ENCODE measurements at places on chromosomes 5 and 9.
A peak's percentile ranks its signal among the peaks of the same experiment; 100 is the strongest.

GRCh38 chr5:98917433-98917832, 11.4 kb downstream of the CHD1 start:
- no peak for DNase-seq

- DNase-seq, result no peak
Observed at GRCh38 chr5:128355961-128356360, 182.1 kb downstream of the FBN2 start.

DNA sequence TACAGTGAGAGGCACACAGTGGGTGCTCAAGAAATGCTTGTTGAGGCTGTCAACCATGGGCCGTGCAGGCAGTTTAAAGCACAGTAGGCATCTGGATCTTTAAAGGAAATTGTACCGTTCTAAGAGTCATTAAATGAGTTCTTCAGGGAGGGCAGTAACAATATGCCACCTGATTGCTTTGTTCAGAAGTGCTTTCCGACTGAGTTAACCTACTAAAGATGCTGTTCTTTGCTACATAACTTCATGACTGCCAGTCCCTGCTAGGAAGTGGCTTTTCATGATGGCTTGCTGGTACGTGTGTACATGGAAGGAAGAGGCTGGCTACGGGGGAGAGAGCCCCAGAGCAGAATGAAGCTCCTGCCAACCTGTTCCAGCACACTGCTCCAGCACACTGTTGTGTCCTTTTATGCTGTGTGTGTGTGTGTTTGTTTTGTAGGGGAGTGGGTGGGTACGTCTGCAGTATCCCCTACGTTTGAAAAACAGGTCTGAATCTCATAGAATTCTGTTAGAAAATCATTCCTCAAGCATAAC, 41.9 kb upstream of the PPP2R2B start:
- no peak for DNase-seq

- no peak for DNase-seq
Observed at GRCh38 chr5:142307146-142307890, 17.5 kb downstream of the SPRY4 start.

DNA sequence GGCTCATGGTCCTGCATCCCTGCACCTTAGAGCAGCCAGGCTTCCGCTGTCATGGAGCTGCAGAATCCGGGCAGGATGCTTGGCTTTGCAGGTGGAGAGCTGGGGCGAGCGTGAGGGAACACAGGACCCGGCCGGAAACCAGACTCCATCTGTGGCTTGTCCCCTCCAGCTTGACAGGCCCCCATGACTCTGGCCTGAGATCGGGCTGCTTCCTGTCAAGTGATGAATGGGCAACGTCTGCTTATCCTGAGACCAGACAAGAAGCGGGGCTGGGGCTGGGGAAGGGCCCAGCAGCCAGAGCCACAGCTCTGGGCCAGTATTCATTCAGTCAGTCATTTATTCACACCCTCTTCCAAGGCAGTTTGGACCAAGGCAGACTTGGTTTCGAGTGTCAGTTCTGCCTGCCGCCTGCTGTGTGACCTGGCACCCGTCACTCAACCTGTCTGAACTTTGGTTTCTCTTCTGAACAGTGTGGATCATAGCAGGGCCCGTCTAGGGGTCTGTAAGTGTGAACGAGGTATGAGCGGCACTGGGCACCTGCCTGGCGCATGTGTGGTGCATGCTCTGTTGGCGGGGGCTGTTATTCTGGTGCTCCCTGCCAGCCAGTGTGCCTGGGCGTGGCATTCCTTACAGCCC, 37.5 kb downstream of the NEK6 start:
- DNase-seq, result no peak

DNA sequence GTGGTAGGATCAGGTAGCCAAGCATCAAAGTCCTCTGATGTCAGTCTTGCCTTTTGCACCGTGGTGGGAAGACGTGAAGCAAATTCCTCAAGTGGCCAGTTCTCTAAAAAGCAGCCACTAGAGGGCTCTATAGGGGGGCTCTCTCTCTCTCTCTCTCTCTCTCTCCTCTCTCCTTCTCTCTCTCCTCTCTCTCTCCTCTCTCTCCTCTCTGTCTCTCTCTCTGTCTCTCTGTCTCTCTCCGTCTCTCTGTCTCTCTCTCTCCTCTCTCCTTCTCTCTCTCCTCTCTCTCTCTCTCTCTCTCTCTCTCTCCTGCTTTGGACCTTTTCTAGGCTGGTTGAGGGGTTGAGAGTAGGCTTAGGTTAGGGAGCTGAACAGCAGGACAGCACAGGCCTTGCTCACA, 13.9 kb upstream of the OSMR start:
- DNase-seq, result no peak

DNA sequence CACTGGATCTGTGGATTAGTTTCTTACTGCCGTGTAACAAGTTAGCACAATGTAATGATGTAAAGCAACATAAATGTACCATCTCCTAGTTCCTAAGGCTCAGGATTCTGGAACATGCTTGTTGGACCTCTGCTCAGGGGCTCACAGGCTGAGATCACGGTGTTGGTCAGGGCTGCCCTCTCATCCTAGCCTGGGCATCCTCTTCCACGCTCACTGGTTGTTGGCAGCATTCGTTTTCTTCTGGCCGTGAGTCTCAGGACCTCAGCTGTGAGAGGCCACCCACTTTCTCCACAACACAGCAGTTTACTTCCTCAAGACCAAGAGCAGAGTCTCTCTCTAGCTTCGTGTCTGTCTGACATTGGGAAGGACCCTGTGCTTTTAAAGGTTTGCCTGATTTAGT, 17.3 kb downstream of the RASGEF1C start:
- no peak for DNase-seq

DNA sequence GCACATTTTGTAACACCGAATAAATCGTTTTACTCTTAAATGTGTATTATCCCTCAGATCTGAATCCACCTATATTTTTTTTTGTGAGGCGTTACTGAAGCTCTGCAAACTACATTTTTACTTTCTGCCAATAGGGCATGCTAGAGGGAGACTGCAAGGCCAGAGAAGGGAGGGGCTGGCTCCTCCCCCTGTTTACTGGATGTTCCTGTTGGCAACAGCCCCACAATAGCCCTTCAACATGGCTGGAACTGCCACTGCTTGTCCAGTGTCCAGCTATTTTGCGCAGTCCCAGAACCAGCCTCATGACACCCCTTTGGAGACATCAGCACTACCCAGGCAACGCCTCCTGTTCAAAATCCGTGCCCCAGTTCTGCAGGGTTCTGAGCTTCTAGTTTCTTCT, 85.4 kb upstream of the MIER3 start:
- DNase-seq, result no peak

DNA sequence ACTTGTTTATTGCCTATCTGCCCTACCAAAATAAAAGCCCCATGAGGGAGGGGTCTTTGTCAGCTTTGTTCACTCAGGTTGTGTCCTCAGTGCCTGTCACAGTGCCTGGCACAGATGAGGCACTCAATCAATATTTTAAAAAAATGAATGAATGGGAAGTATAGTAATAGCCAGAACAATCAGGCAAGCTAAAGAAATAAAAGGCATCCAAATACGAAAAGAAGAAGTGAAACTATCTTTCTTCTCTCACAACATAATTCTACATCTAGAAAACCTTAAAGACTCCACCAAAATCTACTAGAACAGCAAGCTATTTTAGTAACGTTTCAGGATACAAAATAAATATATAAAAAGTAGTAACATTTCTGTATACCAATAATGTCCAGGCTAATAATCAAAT, 37.8 kb upstream of the C5orf63 start:
- DNase-seq, result no peak

DNA sequence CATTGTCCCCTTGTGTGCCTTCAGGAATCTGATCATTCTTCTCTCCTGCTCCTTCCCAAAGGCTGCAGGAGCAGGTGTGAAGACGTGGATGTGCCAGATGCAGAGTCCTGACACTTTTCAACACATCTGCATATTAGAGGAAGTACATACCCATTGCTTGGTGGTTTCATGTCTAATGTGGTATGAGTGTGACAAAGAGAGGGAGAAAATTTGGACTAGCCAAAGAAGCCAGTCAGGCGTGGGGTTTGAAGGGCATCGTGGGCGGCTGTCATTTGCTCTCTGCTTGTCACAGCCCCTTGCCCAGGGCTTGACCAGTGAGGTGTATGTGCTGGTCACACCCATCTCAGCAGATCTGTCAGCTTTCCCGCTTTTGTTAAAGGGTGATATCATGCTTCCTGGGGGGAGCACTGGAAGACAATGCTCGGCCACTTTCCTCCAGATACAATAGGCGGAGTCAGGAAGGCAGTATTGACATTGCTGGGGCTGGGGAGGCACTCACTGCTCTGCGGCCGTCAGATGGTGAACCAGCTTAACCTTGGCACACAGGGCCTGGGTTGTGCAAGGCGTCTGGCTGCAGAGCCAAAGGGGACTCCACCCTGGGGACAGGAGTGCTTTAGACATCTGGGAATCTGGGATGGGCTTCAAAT, 8.6 kb downstream of the TEK start:
- DNase-seq, result no peak

GRCh38 chr9:27365707-27366376, 68.9 kb upstream of the EQTN start:
- peak; percentile 40 for DNase-seq

- no peak for DNase-seq
Observed at GRCh38 chr5:67009028-67009427, 187.6 kb downstream of the CD180 start.

DNA sequence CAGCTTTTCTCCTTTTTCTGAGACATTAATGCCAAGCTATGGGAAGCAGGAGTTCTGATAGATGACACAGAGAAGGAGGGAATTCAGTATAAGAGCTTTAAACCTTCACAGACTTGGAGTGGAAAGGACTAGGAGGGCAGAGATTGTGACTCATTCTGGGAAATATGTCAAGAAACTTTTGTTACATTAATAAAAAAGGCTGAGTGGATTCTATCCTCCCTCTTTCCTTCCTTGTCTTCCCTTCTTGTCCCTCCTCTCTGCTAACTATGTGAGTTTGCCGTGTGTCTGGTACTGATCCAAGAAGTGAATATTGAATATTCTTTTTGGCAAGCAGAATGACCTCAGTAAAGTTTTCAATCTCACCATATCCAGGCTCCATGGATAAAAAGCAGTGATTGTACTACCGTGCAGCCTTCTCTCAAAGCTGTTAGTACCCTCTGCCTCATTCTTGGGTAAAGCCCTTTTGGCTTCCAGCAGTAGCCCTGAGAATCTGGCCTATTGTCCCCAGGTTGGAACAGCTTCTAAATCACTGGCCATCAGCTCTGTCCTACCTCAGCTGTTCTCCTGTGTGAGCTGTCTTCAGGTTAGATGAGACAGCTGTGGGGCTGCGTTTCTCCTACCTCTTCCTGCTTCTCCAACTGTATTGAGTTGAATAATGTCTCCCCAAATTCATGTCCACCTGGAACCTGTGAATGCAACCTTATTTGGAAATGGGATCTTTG, 73.9 kb downstream of the ATG10 start:
- peak; percentile 37 for DNase-seq

DNA sequence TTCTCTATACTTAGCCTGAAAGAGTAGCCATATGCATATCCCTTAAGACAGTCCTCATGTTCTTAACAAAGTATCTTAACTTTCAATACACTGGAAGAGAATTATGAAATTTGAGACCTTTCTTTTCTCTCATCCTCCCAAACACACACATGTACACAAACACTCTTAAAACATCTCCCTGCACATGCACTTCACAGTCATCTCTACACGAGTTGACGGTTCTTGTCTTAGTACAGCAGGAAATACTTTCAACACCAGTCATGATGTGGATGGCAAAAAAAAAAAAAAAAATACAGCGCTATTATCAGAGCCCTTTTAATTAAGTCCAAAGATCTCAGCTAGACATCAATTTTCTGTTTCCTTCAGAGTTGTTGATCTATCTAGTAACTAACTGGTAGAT, 43.6 kb upstream of the PCSK1 start:
- no peak for DNase-seq

DNA sequence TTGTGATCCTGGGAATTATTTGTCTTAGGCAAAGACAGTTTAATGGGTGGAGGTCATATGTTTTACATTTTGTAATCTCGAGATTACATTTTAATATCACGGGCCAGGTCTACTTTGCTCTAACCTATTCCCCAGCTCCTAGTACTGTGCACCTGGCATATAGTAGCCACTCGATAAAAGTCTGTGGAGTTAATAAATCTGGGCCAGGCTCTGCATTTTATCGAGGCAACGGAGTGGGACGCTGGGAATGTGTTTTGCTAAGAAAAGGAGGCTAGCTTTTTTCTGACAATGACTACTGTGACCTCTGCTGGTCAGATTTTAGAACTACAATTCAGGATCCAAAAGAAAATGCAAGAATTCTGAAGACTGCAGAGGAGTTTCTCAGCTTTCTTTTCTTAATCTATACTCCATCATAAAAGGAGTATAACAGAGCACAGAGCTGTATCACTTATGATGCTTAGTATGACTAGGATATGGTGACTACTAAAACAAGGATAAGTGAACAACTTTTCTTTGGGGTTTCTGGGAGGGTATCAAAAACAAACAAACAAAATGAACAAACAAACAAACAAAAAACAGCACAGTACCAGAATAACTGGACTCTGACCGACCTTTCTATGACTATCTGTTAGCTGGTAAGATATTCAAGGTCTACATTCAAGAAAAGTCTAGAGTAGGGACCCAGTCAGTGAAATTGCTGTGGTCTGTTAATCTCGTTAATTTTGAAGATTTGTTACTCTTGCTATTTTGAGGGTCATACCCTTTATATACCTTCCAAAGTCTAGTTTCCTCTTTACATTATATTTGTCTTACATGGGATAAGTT, 46.1 kb upstream of the CER1 start:
- peak; percentile 28 for DNase-seq

DNA sequence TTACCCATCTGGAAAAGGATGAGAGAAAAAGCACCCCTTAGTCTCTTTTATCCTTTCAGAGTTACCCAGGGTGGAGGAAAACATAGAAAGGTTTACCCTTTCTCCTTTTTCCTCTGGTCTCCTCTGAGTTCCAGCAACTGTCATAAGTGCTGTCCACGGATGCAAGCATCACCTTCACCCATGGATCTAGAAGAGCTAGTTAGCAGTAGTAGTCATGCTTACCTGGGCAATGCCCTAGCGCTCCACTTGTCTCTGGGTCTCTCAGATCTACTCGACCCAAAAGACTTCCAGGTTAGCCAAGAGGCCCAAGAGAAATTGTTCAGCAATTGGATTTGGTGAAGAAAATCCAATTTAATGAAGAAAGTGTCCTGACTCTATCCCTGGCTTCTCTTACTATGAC, 656.2 kb upstream of the PTPRD start:
- no peak for DNase-seq

GRCh38 chr5:148401604-148402003, 17.8 kb downstream of the FBXO38 start:
- no peak for DNase-seq

GRCh38 chr5:73233053-73233460, 60.1 kb downstream of the TMEM174 start:
- DNase-seq, result no peak

DNA sequence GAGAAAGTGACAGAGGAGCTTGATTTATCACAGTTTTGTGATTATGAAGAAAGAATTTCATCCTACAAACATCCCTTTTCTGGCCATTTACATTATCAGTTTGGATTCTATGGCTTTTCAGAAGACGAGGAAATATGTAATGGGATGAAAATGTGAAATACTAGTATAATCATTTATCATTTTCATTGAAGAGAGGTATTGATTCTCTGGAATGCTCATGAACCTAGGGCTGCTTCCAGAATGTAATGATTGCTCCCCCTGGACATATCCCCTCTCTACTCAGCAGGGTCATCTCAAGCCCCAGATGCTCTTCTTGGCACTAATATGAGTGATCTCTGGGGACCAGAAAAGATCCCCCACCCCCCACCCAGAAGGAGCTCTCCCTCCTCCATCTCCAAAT, 106.7 kb upstream of the ZNF618 start:
- peak; percentile 6 for DNase-seq
